WTC11 (cell line): ENCODE measurements at places on chromosomes 6 and 20.

DNA sequence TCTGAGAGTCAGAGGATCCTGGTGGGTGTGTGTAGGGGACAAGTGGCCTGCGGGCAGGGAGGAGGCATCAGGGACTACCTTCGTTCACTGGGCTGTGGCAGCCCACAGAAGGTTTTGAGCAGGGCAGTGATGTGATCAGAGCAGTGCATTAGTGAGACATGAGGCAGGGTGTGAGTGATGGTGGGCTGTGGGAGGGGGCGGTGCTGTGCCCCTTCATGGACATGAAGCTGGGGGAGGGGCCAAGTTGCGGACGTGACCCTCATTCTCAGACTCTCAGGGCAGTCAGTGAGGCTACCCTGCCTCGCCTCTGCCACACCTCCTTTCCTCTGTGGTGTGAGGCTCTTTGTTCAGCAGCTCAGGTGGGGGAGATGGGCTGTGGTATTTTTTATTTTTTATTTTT is 142.2 kb upstream of the RNF24 start:
- no peak for DNase-seq

GRCh38 chr20:1800777-1801176 is 94.4 kb upstream of the SIRPA start:
- DNase-seq, result no peak

DNA sequence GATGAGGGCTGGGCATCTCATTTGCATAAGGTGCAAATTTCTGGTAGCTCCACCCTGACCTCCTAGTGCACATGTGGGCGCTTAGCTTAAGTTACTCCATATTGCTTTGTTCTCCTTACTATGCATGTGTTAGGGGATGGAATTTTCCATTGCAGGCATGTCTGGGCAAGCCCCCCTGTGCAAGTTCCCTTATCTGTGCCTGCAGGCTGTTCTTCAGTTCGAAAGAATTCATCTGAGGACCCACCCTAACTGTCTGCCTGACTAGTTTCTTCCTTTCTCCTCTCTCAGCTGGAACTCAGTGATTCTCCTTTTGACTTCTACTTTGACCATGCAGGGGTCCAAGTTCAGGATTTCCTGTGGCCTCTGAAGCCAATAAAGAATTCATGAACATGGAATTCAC is 30.2 kb downstream of the CCDC170 start:
- DNase-seq, result no peak

DNA sequence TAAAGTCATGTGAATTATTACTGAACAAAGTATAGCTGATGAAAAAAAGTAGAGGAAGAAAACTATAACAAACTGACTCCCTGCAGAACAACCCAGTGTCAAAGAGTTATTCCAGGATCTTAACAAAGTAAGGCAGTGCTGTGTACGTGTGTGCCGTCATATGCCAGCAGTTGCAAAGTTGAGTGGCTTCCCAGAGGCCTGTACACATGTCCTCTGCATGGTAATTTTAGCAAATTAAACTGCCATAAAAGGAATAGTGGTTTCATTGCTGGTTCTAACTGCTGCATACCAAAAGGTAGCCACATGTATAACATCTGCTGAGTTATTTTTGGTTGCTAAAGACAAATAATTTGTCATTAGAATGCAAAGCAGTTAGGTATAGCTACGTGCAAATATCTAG is 44.8 kb downstream of the RIPOR2 start:
- DNase-seq, result no peak
